ENCODE measurements at places on chromosomes 16 and 17. TPM values are rescaled to one million over a fixed set of nuclear protein-coding genes. Genes with fewer than 3 reads are reported as not detected.

The IL17C gene
- total RNA-seq: not detected

The CCDC102A gene
- 9.9 TPM for total RNA-seq

The CPHXL2 gene
- total RNA-seq: not detected

The SCGB1C2 gene
- total RNA-seq: not detected

The DCXR gene
- 101 TPM for total RNA-seq

The KCNJ18 gene
- total RNA-seq: not detected

The CDK3 gene
- total RNA-seq: 5.5 TPM

The SLC5A2 gene
- 0.21 TPM for total RNA-seq

The TMEM114 gene
- not detected for total RNA-seq

The CTRB1 gene
- total RNA-seq: not detected

The SOCS1 gene
- total RNA-seq: 2.6 TPM

The SMPD3 gene
- total RNA-seq: 0.31 TPM

The SDR42E1 gene
- 1.4 TPM for total RNA-seq

The TMEM100 gene
- total RNA-seq: not detected

The WSCD1 gene
- total RNA-seq: 3.4 TPM

The ADAD2 gene
- not detected for total RNA-seq

The KRT9 gene
- total RNA-seq: not detected

The CCL5 gene
- 0.92 TPM for total RNA-seq

The TUBG2 gene
- total RNA-seq: 18.7 TPM

The EMP2 gene
- total RNA-seq: 25.7 TPM

The SLC7A5 gene
- total RNA-seq: 758 TPM

The UMOD gene
- not detected for total RNA-seq

The TNS4 gene
- total RNA-seq: 178 TPM

The KRTAP1-1 gene
- total RNA-seq: not detected

The PIRT gene
- total RNA-seq: not detected

The TBX4 gene
- 0.12 TPM for total RNA-seq

The SP6 gene
- 2.8 TPM for total RNA-seq

The NUDT16L1 gene
- 14.9 TPM for total RNA-seq

The CSH1 gene
- total RNA-seq: not detected

Measured in A549 treated with CORT108297 at 1 μM for 4 hours (cell line).